IMR-90 (cell line): ENCODE measurements at places on chromosomes 4 and X. TPM values are rescaled to one million over a fixed set of nuclear protein-coding genes. Genes with fewer than 3 reads are reported as not detected.

JCHAIN gene
- 0.72 and 0.83 TPM in 2 replicates for total RNA-seq

USP27X gene
- 3.6 and 6.3 TPM in 2 replicates for total RNA-seq

TSPAN7 gene
- not detected in 2 replicates for total RNA-seq

TKTL2 gene
- total RNA-seq, result not detected in 2 replicates

TRAM1L1 gene
- 3.4 and 5.3 TPM in 2 replicates for total RNA-seq

CXCL10 gene
- total RNA-seq, result 0.18 and 0.28 TPM in 2 replicates

TCEAL7 gene
- 6.5 and 16.1 TPM in 2 replicates for total RNA-seq

TMSB15B gene
- total RNA-seq, result 5.6 and 7.9 TPM in 2 replicates

FAM47C gene
- total RNA-seq, result not detected in 2 replicates

SSX5 gene
- total RNA-seq, result not detected in 2 replicates

REPS2 gene
- total RNA-seq, result 0.18 and 0.28 TPM in 2 replicates

RNF150 gene
- 10.6 and 18.1 TPM in 2 replicates for total RNA-seq

RTL3 gene
- total RNA-seq, result 0.83 and 1.1 TPM in 2 replicates

KIAA0232 gene
- 19.5 and 23.1 TPM in 2 replicates for total RNA-seq

MAGEA6 gene
- total RNA-seq, result not detected in 2 replicates
